Stimulated activated CD8-positive, alpha-beta memory T cell treated with anti-CD3 and anti-CD28 coated beads, Interleukin-15, amount 100 ng/mL, for 24 hours (primary cell): ENCODE measurements at places on chromosomes 5 and 9.

DNA sequence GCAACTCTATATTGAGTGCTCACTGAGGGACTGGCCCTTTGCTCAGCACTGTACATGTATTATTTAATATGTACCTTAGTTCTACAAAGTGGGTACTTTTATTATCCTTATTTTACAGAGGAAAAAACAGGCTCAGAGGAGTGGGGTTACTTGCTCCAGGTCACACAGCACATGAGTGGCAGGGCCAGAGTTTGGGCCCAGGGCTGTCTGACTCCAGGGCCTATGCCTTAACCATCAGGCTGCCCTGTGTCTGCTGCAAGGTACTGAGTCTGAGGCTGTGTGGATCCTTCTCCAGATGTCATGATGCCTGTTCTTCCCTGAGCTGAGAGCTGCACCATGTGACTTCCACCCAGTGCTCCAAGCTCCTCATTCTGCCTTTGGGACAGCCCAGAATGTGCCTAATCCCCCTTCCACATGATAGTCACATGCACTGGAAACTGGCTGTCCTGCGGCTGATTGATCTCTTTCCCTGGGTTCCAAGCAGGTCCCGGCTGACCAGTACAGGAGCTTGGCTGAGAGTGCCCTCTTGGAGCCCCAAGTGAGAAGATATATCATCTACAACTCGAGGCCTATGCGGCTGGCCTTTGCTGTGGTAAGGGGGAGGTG is 15.4 kb downstream of the TMEM268 start:
- no peak for DNase-seq

- DNase-seq: no peak
Observed at GRCh38 chr9:22469928-22470544, 23.4 kb downstream of the DMRTA1 start.

GRCh38 chr5:142862594-142862993 is 92.4 kb downstream of the ARHGAP26 start:
- DNase-seq: no peak

DNA sequence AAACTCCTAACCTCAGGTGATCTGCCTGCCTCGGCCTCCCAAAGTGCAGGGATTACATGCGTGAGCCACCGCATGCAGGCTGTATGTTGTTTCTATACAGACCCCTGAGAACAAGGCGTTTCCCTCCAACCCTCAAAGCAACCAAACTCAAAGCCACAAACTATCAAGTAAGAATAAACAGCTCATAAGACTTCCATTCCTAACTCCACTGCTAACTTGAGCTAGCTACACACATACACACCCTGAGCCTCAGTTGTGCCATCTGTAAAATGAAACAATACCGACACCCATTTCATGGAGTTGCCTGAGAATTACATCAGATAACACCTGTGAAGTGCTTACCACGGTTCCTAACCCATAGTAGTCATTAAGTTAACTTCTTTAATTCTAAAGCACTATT is 70.8 kb downstream of the SERINC5 start:
- no peak for DNase-seq

DNA sequence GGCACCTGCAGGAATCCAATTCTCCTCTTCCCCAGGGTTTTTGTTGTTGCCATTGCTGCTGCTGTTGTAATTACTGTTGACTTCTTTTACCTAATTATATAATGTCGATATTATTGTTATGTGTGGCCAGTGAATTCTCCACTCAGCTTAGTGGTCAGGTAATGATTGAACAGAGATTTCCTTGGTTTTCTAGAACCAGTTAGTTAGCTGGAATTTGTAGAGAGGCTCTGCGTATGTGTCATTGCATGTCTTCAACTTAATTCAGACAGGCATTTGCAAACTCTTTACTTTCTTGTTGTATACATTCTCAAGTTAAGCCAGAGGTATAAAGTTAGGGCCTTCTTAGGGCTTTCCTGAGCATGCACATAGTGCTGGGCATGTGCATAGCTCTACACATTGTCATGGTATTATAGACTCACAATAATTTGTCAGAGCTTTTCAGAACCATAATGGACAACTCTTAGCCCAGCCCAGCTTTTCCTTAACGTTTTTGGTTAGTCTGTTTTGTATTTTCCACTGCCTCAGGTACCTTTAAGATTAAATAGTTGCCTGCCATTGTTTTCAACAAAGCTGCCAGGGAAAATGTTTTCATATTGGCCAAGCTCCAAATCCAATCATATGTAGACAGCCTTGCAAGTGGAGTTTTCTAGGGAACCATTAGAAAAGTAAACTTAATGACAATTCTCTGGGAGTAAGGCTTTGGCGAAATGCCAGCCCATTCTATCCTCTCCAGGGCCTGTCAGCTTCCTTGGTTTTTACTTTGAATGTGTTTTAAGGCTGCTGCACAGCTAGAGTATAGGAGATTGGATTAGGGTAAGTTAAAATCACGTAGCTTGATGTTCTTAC is 68.1 kb downstream of the UBE2R2 start:
- DNase-seq: no peak

GRCh38 chr9:131728961-131729360 is 10.9 kb downstream of the RAPGEF1 start:
- no peak for DNase-seq

GRCh38 chr5:170540271-170540670 is 36.5 kb downstream of the KCNIP1 start:
- DNase-seq: no peak

- no peak for DNase-seq
Observed at GRCh38 chr5:37043693-37044092, 167.1 kb downstream of the NIPBL start.

DNA sequence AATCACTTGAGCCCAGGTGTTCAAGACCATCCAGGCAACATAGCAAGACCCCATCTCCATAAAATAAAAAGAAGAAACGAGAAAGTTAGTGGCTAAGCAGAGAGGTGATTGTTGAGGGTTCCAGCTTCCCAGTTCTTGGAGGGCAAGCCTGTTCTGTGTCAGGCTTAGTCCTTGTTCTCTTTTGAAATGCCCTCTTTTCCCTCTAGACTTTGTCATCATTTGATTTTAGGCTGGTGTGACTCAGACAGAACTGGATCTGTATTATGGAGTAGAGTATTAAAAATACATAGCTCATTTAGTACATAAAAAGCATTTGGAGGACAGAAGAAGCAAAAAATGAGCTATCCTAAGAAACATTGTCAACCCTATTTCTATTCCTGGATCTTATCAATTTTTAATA is 159.4 kb downstream of the CD180 start:
- no peak for DNase-seq

DNA sequence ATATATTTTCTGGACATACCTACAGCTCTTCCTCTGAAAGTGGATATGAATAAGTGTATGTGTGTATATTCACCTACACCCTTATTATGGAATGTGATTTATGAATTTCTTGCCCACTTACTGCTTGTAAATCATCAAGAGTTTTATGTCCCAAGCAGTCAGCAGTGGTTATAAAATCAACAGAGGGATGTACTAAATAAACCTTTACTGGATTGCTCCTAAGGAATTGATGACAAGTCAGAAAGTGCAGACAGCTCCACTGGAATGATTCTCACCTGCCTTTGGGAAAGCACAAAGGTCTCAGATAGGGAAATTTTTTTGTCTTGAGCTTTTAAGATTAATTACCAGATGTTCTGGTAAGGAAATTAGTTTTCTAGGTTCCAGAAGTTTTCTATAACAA is 9.3 kb downstream of the TMEM174 start:
- no peak for DNase-seq

DNA sequence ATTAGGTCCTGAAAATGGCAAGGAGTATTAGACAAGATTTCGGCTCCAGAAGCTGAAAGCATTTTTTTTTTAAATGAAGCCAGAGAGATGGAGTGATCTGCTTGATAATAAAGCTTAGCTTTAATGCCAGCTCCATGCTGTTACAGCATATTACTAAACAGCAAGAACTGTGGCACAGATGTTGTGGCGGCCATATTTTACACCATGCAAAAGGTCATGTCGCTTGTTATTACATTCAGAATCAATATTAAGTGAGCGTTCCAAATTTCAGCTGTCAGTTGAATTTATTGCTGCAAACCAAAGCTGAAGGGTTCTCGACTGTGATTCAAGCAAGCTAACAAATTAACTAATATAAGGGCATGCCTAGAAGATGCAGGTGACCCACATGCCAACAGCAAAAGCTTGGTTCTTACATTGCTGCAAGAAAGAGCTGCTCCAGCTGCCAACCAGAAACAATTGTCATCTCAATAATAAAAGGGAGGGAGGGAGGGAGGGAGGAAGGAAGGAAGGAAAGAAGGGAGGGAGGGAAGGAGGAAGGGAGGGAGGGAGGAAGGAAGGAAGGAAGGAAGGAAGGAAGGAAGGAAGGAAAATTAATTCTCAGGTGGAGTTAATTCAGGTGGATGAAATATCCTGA is 517.7 kb upstream of the WWC1 start:
- no peak for DNase-seq

GRCh38 chr9:4620057-4620765 is 41.9 kb upstream of the PLPP6 start:
- no peak for DNase-seq

- no peak for DNase-seq
Observed at GRCh38 chr9:129406278-129407225, 214.3 kb downstream of the C9orf50 start.

- no peak for DNase-seq
Observed at GRCh38 chr9:70534061-70534460, 119.6 kb upstream of the KLF9 start.

DNA sequence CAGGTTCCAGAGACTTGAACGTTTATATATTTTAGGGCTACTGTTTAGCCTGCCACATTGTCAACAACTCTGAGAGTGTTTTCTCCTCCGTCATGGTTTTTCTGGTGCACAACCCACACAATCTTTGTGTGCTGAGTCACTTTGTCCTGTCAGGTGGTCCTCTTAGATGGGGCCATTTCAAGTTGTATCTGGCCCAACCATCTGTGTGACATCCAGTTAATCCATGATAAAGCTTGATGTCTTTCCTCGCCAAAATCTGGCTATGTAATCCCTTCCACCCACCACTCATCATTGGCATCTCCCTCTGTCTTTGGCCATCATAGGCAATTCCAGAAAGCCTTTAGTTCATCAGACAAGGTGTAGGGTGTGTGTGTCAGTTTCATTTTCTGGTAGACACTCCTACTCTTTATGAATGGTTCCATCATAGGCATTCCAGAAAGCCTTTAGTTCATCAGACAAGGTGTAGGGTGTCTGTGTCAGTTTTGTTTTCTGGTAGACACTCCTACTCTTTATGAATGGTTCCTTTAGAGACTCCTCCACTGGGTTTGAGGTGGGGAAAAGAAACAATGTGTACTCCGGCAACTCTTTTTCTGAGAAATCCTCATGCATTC is 282.0 kb upstream of the ACTBL2 start:
- no peak for DNase-seq

DNA sequence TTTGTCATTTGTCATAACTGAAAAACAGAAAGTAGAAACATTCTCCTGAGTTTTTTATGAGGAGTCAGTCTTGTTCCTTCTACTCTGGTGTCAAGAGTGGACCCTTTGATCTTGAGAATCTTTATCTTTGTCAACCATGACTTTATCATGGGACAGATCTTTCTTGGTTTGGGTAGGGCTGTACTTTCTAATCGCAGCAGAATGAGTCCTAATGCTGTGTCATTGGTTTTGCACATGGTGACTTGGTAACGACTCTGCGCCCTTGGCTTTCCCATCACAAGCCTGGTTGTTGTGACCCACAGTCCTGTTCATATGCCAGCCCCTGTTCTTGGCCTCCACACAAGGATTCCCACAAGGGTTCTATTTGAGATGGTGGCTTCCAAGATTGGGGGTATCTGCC is 45.6 kb downstream of the AOPEP start:
- DNase-seq: no peak

DNA sequence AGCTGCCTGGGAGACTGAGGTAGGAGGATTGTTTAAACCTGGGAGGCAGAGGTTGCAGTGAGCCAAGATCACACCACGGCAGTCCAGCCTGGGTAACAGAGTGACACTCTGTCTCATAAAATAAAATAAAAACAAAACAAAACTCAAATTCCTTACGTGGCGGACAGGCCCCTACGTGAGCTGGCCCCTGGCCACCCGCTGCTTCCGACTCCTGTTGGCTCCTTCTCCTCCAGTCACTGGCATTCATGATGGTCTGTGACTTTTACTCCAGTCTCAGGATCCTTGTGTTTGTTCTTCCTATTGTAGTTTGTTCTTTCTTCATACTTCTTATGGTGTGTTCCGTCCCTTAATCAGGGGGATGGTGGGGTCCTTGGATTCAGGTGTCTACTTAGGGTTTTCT is 28.5 kb upstream of the ZFR start:
- DNase-seq: no peak

- no peak for DNase-seq
Observed at GRCh38 chr5:77563475-77563874, 71.4 kb upstream of the WDR41 start.

- no peak for DNase-seq
Observed at GRCh38 chr9:92512622-92513021, 23.2 kb downstream of the ECM2 start.

DNA sequence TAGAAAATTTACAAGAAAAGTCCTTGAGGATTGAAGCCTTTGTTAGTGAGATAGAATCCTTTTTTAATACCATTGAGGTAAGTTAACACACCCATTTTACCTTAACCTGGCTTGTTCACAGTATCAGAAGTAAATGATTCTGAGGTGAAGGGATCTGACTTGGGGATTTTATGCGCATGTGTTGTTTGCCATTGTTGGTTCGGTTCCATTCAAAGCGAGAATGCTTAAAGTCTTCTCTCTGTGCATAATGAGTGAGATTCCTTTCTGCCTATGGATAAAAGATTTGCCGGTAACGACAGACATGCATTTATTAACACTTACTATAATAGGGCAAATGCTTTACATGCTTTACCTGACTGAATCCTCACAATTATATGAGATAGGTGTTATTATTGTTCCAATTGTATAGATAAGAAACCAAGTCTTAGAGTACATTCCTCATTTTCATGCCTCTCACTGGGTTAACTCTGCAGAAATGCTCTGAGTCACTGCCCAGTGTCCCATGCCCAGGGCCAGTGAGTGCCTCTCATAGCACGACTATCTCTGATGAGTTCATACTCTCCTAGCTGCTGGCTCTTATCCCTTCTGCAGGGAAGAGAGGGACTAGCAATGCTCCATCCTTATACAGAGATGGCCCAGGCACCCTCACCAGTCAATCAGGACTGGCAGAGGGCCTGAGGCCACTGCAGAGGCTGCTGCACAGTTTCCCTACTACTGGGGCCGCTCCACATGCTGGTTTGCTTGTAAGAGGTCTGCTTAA is 54.4 kb downstream of the CMYA5 start:
- DNase-seq: no peak

DNA sequence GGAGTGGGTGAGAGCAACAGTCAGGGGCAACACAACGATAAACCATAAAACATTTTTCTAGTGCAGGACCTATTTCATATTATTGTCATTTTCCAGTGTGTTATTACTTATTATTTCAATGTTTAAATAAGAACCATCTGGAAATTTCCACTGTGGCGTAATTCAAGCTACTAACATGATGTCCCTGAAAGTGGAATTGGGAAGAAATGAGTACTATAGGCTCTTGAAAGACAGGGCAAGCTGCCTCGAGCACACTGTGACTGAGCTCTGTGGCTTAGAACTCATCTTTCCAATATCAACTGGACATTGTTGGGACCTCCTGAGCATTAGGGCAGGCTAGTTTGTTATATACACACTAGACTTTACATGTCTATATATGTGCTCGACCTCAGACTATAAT is 182.9 kb upstream of the RIOK2 start:
- no peak for DNase-seq
